Stimulated activated CD4-positive, alpha-beta T cell treated with anti-CD3 and anti-CD28 coated beads, TNF-alpha, amount 100 ng/mL, for 48 hours (primary cell): ENCODE measurements at places on chromosomes 13 and 19.

GRCh38 chr19:30785458-30786137 is 413.4 kb downstream of the ZNF536 start:
- DNase-seq: no peak

DNA sequence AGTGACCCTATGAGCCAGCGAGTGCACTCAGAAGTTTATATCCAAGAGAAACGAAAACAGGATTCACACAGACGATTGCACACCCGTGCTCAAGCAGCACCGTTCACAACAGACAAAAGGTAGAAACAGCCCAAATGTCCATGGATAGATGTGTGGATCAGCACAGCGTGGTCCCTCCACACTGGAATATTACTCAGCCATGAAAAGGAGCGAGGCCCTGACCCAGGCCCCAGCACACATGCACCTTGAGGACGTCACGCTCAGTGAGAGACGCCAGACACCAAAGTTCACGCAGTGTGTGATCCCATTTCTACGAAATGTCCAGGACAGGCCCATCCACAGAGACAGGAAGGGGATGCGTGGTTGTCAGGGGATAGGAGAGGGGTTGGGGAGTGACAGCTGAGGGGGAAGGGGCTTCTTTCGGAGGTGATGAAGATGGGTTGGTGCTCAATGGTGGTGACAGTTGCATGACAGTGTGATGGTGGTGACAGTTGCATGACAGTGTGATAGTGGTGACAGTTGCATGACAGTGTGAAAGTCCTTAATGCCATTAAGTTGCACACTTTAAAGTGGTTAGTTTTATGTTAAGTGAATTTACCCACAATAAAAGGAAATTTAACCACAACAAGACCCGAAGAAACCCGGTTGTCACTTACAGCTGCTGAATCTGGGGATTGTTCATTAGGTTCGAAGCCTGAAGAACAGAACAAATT is 18.9 kb upstream of the SLC39A3 start:
- no peak for DNase-seq

GRCh38 chr19:29376855-29377354 is 148.9 kb upstream of the VSTM2B start:
- no peak for DNase-seq

GRCh38 chr13:80213201-80213600 is 127.7 kb downstream of the SPRY2 start:
- no peak for DNase-seq

DNA sequence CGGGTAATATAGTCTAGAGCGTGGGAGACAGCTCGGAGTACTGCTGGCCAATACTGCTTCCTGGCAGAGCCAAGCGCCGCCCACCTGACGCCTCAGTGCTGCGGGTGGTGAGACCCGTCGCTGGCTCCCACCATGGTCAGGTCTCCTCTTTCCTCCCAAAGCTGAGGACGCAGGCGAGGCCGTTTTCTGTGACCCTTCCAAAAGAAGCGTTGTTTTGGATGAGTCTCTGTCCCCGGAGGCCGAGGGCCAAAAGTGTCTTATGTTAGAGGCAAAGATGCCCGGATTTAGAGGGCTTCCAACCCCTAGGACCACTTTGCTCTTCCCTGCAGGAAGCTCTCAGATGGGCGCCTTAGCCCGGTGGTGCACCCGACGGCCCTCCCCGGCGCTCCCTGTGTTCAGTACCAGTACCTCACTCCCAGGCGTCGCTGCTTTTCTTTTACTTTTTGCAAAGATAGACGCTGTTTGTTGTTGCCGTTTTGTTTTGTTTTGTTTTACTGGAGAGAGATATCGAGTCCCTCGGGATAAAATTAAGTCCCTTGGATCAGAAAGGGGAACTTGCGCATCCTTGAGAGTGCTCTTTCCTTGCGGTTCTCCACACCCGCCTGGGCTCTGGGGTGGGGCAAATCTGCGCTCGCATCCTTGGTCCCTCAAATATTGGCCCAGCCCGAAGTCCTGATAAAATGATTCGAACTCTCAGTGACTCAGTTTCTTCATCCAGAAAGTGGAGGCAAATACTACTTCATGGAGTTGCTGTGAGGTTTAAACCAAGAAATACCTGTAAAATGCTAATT is 7.0 kb downstream of the PDX1 start:
- no peak for DNase-seq
